ENCODE measurements at places on chromosomes 6 and 20. TPM values are rescaled to one million over a fixed set of nuclear protein-coding genes. Genes with fewer than 3 reads are reported as not detected.

GRCh38 chr6:125780540-125781313 lies 10.0 kb upstream of the NCOA7 start:
- peaks cover 13% of the 10 kb centered on the region for H3K4me1 ChIP-seq
- H3K27ac ChIP-seq, result no peak overlapping the region
- no peak overlapping the region for H3K4me3 ChIP-seq
- peak; percentile 65 for DNase-seq

DNA sequence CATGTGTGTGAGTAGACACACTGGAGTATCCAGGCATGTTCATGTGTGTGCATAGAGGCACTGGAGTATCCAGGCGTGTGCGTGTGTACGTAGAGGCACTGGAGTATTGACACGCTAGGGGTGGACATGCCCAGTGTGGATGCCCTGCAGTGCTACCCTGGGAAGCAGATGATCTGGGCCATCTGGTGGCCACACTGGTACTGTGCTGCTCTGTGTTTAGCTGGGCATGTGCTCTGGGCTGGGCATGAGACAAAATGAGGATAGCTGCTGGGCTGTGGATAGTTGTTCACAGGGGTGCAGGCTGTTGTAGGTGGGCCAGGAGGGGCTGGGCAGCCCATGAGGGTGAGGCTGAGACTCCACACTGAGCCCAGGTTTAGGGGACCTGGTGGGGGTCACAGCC lies 24.0 kb upstream of the NPBWR2 start:
- no peak overlapping the region for H3K4me3 ChIP-seq
- H3K4me1 ChIP-seq, result no peaks in the 10 kb centered on the region
- H3K27ac ChIP-seq, result no peak overlapping the region
- no peaks in the 10 kb centered on the region for H3K36me3 ChIP-seq
- H3K27me3 ChIP-seq, result peaks cover 11% of the 10 kb centered on the region
- no peak for DNase-seq

- peaks cover 1% of the 10 kb centered on the region for H3K27me3 ChIP-seq
- no peak for DNase-seq
- no peak overlapping the region for H3K4me3 ChIP-seq
- peaks cover 21% of the 10 kb centered on the region for H3K36me3 ChIP-seq
- H3K27ac ChIP-seq, result no peak overlapping the region
Measured at GRCh38 chr6:129884211-129884610, 23.1 kb upstream of the TMEM244 start.

GRCh38 chr6:30101444-30102413 lies 11.2 kb downstream of the TRIM31 start:
- no peaks in the 10 kb centered on the region for H3K36me3 ChIP-seq
- H3K27me3 ChIP-seq, result peaks cover 69% of the 10 kb centered on the region
- H3K4me1 ChIP-seq, result peaks cover 43% of the 10 kb centered on the region
- DNase-seq, result peak; percentile 72

DNA sequence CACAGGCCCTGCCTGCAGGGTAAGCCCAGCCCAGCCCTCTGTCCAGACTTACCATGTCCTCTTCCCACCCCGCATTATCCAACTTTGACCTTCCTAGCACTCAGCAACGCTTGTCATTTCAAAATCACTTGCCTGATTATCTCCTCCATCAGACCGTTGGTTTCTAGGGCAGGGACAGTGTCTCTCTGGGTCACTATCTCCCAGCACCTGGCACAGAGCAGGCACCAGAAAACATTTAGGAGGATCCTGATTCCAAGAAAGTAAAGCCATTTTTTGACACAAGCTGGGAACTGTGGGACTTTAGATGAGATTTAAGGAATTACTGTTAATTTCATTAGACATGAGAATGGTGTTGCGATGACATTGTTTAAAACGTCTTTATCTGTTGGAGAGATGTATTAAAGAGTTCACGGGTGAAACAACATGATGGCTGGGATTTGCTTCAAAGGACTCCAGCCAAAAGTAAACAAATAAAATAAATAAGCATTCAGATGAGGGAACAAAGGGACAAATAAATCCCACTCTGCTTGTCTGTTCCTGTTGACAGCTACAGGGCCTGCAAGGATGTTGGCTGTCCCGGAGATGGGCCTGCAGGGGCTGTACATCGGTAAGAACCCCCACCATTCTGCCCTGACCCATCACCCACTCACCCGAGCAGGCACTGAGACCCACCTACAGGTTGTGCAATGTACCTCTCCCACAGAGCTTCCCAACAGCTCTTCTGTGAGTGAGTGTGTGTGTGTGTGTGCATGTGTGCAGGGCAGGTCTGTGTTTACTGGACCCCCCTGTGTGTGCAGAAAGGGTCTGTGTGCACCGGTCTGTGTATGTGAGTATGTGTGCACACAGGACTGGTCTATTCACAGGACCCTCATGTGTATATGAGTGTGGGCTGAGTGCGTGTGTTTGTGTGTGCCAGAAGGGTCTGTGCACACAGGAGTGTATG lies 5.9 kb downstream of the HSPA12B start:
- H3K27ac ChIP-seq, result no peak overlapping the region
- no peaks in the 10 kb centered on the region for H3K4me1 ChIP-seq
- H3K36me3 ChIP-seq, result no peaks in the 10 kb centered on the region

DNA sequence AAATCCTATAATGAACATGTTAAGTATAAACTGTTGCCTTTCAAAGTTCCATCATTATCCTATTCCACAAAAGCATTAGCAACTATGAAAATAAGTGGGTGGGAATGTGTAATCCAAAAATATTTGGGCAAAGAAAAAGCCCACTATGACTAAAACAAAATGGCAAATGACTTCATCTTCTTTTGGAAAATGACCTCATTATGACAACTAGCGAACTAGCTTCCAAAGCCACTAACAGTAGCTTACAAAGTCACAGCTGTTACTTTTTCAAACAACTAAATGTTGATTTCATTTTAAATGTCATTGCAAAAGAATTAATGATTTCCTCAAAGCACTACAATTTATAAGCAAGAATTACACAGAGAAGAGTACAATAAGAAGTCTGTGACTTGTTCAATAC lies 49.8 kb upstream of the RUNX2 start:
- H3K27ac ChIP-seq, result no peak overlapping the region
- no peak overlapping the region for H3K4me3 ChIP-seq
- peaks cover 10% of the 10 kb centered on the region for H3K36me3 ChIP-seq
- no peak for DNase-seq
- H3K27me3 ChIP-seq, result no peaks in the 10 kb centered on the region

DNA sequence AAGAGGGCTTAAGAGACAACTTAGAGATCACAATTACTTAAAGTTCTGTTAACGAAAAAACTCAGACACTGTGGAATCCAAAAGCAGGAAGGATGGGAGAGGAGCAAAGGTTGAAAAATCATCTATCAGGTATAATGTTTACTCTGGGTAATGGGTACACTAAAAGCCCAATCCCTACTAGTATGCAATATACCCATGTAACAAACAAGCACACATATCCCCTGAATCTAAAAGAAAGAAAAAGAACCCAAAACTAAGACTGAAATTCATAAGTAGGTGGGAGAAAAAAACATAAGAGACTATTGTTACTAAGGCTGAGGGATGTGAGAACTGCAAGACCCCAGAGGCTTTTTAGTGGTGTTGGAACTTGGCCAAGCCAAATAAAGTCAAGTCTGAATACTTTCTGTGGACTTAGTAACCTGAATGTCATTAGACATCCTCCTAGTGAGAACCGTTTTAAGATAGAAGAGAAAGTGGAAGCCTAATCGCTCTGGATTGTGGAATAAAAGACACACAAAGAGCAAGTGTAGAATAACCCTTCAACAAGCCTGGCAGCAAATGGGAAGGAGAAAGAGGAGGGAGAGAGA lies 189.4 kb upstream of the RNF217 start:
- no peak overlapping the region for H3K27ac ChIP-seq
- no peaks in the 10 kb centered on the region for H3K4me1 ChIP-seq
- H3K27me3 ChIP-seq, result no peaks in the 10 kb centered on the region
- DNase-seq, result no peak

- peaks cover 5% of the 10 kb centered on the region for H3K4me1 ChIP-seq
- no peaks in the 10 kb centered on the region for H3K36me3 ChIP-seq
- DNase-seq, result no peak
- no peak overlapping the region for H3K4me3 ChIP-seq
Measured at GRCh38 chr6:119612911-119613381, 263.4 kb upstream of the MAN1A1 start.

DNA sequence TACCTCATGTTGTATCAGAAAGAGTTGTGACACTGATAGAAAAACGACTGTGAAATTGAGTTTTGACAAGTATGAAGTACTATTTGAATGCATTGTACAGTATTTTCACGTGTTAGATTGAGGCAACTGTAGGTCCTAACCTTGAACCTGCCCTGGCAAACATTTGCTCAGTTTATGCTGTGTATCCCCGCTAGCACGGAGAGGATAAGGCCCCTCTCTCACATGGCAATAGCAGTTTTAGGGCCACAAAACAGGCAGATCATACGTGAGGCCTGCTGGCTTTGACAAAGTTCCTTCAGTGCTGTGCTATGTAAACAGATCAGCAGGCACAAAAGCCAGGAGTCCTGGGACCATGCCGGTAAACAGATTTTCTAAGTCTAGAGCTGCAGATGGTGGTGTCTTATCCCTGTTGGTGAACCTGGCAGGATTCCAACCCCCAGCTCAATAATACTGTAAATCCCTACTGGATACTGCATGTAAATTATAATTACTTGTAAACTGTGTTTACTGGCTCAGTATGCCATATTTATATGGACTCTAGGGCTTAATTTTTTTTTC lies 23.8 kb upstream of the FAM217A start:
- H3K4me3 ChIP-seq, result no peak overlapping the region
- H3K36me3 ChIP-seq, result no peaks in the 10 kb centered on the region
- no peak for DNase-seq
- peaks cover 8% of the 10 kb centered on the region for H3K27me3 ChIP-seq
- H3K4me1 ChIP-seq, result no peaks in the 10 kb centered on the region

- no peaks in the 10 kb centered on the region for H3K4me1 ChIP-seq
- H3K36me3 ChIP-seq, result no peaks in the 10 kb centered on the region
- no peak overlapping the region for H3K27ac ChIP-seq
Measured at GRCh38 chr6:18693881-18694280, 306.7 kb downstream of the RNF144B start.

DNA sequence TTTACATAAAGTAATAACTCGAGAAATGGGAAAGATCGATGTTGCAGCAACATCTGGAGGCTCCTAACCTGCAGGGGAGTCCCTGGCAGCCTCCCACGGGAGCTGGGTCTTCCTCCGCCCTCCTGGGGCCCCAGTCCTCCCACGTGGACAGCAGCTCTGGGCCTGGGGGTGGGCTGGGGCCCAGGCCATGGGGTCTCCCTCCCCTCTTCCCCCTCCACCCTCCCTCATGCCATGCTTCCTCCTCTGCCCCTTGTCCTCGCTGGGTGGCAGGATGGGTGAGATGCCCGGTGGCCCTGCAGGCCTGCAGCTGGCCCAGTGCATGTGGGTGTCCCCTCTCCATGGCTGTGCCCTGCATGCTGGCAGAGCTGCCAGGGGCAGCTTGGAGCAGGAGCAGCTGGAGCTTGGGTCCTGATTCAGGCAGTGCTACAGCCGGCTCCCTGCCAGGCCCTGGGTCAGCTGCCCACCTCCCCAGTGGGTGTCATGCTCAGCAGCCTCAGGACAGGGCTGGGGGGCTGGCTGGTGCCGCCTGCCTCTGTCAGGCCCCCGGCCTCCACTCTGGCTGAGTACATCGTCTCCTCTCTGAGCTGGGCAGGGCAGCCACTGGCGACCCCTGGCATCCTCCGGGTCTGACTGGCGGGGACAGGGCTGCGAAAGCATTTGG lies 48.9 kb upstream of the BHLHE23 start:
- peaks cover 2% of the 10 kb centered on the region for H3K27me3 ChIP-seq
- no peak overlapping the region for H3K4me3 ChIP-seq
- DNase-seq, result no peak
- H3K36me3 ChIP-seq, result no peaks in the 10 kb centered on the region
- H3K4me1 ChIP-seq, result no peaks in the 10 kb centered on the region

DNA sequence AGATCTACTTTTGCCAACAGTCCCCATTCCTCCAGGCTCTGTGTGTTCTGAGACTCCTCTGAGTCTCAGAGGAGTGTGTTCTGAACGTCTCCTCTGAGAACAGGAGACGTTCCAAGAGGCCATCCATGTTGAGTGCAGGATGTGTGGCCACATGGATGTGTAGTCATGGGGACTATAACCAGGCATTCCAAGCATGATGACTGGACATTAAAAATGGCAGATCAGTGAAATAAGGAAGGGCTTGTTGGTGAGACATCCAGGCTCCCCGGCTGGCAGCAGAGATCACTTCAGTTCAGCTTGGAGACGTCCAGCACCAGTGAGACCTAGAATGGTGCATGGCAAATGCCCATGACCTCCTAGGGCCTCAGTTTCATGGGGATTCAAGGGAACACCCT lies 34.3 kb upstream of the POU5F1 start:
- peaks cover 28% of the 10 kb centered on the region for H3K36me3 ChIP-seq
- H3K4me1 ChIP-seq, result peaks cover 53% of the 10 kb centered on the region
- peak overlapping the region; percentile 86 for H3K4me3 ChIP-seq

- H3K4me3 ChIP-seq, result no peak overlapping the region
- no peaks in the 10 kb centered on the region for H3K4me1 ChIP-seq
- no peak overlapping the region for H3K27ac ChIP-seq
- DNase-seq, result no peak
- no peaks in the 10 kb centered on the region for H3K36me3 ChIP-seq
Measured at GRCh38 chr6:19432966-19433498, 404.1 kb upstream of the ID4 start.

DNA sequence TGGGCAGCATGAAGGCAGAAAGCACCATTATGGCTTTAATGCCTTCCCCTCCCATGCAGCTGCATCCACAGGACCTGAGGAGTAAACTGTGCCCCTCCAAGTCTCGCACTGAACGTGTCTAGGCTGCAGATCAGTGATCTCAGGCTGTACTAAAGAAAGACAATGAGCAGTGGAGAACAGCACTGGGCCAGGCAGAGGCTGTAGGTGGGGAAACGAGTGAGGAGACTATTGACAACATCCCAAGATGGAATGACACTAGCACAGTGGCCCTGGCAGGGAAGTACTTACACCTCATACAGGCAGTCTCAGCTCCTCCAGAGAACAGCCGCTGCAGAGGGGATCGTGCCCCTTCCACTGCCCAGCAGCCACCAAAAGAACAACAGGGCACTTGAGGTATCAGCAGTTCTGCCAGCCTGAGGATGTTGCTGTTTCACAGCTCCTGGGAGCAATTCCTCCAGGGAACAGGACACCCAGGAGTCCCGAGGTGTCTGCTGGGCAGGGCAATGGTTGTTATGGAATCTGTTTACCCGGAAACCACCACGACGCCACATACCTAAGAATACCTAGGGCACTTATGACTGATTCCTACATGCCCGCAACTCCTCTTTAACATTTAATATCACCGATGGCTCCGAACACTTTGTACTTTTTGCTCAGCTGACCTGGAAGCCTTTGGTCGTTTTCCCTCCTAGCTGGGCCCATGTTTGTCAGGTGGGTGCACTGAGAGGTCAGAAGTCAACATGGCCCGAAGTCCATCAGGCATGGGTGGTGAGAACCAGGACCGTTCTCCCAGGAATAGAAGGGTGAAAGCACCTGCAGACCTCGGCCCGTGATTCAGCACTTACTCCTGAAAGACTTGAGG lies 79.1 kb downstream of the SLC22A23 start:
- peaks cover 10% of the 10 kb centered on the region for H3K27me3 ChIP-seq
- H3K36me3 ChIP-seq, result no peaks in the 10 kb centered on the region
- H3K4me3 ChIP-seq, result no peak overlapping the region
- peaks cover 5% of the 10 kb centered on the region for H3K4me1 ChIP-seq
- no peak overlapping the region for H3K27ac ChIP-seq

GRCh38 chr6:112037783-112038216 lies 16.1 kb upstream of the CCN6 start:
- no peak for DNase-seq
- H3K36me3 ChIP-seq, result no peaks in the 10 kb centered on the region
- no peak overlapping the region for H3K4me3 ChIP-seq
- peaks cover 37% of the 10 kb centered on the region for H3K4me1 ChIP-seq
- H3K27ac ChIP-seq, result no peak overlapping the region
- no peaks in the 10 kb centered on the region for H3K27me3 ChIP-seq

The CALHM4 gene
- total RNA-seq, result not detected

The MLIP gene
- total RNA-seq, result not detected

The NHLRC1 gene
- total RNA-seq, result 0.15 TPM

The FBXO9 gene
- 72.2 TPM for total RNA-seq

The MSH5 gene
- 63.2 TPM for total RNA-seq

The KIAA1755 gene
- total RNA-seq, result not detected

The ID4 gene
- not detected for total RNA-seq

The SLC26A8 gene
- not detected for total RNA-seq

The BMP2 gene
- total RNA-seq, result not detected

Data from activated CD4-positive, alpha-beta memory T cell treated with anti-CD3 and anti-CD28 coated beads, Interleukin-2, amount 10 ng/mL, durations not matched to agents 7 days and 5 days (primary cell).